Lower lobe of right lung (tissue), 2 donors: ENCODE measurements at places on chromosomes 13 and 19. TPM values are rescaled to one million over a fixed set of nuclear protein-coding genes. Genes with fewer than 3 reads are reported as not detected.
A peak's percentile ranks its signal among the peaks of the same experiment; 100 is the strongest.

GRCh38 chr13:103471896-103472295 lies 405.7 kb upstream of the SLC10A2 start:
- no peak for DNase-seq

Gene LYPD3
- 0.74 TPM for total RNA-seq

DNA sequence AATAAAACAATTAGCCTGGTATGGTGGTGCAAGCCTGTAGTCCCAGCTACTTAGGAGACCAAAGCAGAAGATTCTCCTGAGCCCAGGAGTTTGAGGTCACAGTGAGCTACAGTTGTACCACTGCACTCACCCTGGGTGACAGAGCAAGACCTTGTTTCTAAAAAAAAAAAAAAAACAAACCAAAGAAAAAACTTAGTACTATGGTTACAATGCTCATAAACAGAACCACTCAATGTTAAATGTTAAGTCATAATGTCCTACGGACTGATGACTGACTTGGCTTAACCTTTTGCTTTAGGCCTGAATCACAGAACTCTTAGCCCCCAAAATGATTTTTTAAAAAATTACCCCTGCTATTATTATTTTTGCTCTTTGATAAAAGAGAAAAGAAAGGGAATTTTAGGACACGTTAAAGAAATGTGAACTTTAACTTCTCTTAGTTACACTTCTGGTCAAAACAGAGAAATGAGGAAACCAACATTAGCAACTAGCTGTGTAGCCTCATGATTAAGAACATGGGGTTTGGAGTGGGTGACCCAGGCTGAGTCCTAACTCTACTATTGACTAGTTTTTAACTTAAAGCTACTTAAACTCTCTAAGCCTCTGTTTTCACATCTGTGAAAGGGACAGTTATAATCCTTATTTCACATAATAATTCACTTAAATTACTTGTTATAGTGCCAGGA lies 13.7 kb upstream of the ELF1 start:
- no peak for DNase-seq

DNA sequence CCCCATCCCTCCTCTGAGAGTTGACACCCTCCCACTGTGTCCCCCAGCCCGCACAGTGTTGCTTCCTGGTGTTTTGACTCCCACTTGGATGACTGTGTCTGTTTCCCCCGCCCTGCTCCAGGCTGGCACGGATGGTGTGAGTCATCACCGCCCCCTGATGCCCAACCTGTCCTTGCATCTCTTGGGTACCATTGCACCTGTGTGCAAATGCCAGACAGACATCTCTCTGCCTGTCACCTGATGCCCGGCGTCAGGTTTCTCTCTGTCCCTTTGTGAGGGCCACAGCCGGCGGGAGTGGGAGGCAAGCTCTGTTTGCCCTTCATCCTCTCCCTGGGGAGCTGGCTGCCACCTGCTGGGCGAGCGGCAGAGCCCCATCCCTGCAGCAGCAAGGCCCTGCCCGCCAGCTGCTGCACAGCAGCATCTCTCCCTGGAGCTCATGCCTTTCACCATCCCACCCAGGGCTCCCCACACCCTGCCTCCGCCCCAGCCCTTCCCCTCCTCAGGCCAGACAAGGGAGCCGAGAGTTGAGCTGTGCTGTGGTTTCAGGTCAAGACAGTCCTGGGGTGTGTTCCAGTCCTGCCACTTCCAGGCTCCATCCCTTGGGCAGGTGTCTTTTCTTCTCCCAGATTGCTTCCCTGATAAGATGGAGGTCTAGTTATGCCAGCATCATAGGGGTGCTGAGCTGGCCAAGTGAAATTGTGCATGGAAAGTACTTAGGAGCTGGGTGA lies 29.7 kb downstream of the NKPD1 start:
- no peak for DNase-seq

GRCh38 chr19:10884274-10884673 lies 12.9 kb downstream of the CARM1 start:
- no peak for DNase-seq

Gene SHD
- not detected for total RNA-seq

Gene PALM
- 37.0 TPM for total RNA-seq

Gene ATXN8OS
- not detected for total RNA-seq

DNA sequence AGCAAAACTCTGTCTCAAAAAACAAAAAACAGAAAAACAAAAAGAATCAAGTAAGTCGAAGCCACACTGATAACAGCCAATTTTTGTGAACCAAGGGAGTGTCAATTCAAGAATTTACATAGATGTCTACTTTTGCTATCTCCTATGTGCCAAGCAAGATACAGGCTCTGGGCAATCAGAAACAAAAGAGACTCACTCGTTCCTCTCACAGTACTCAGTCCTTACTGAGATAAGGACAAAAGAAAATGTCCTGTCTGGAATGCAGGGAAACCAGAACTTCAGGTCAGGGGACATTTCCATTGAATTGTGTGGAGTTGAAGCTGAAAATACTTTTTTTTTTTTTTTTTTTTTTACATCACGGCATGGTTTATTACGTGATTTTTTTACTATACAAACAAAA lies 53.0 kb downstream of the NLRP12 start:
- DNase-seq = no peak

GRCh38 chr13:52936806-52937205 lies 88.4 kb upstream of the PCDH8 start:
- no peak for DNase-seq

DNA sequence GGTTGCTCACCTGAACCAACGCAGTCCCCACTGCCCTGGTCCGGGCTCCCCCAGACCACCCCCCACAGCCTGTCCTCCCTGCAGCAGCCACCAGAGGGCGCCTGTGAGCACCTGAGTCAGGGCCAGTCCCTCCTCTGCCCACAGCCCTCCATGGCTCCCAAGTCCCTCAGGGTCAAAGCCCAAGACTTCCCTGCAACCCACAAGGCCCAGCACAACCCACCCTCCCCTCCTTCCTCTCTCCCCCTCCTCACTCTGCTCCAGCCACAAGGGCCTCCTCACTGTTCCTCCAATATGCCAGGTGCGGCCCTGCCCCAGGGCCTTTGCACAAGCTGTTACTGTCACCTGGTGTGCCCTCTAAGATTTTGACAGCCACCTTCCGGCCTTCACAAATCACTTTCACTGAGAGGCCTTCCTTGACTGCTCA lies 10.9 kb downstream of the GNA15 start:
- peak; percentile 77 for DNase-seq

DNA sequence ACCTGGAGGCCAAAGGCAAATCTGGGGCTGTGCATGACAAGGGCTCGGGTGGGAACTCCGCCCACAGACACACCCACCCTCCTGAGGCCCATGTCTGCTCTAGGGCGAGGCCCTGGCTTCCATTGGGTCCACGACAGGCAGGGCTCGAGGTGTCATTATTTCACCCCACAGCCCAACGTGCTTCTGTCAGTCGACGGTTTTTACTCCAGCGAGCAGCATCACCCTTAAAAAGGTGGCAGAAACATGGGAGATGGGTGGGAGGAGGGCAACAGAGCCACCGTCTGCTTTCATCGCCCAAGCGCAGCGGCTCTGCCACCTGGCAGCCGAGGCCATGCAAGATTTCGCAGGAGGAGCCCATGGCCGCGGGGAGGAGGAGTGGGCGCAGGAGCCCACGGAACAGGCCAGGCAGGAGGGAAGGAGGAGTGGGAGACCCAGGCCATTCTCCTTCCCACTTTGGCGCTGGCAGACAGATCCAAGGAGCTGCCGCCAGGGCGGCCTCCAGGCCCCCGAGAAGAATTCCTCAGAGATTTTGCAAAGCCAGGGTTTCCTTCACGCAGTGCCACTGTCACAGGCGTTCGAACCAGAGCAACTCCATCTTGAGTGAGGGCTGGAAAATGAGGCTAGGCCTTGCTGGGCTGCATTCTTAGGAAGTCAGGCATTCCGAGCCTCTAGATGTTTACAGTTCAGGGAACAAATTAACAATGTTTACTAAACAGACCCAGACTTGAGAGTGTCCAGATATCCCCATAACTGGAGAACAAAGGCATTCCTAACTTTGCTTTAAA lies 49.3 kb upstream of the TUBGCP3 start:
- DNase-seq = peak; percentile 30

DNA sequence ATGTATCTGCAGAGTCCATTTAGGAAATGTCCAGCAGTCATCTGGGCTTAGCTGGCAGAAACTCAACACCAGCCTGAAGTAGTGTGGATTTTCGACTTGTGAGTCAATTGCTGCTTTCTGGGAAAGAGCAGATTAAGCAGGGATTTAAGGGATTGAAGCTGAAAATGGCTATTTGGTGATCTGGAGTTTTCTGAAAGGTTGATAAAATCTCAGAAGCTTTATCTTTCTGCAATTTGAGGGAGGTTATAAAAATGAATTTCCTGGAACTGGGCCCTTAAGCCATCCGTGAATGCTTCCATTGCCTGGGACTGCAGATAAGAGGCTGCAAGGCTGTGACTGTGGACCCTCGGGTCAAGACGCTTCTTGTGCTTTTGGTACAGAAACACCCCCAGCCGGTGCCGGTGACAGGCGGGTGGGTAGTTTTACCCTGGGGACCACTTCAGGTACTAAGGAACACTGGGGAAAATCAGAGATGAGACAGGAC lies 61.5 kb downstream of the COL4A1 start:
- no peak for DNase-seq

DNA sequence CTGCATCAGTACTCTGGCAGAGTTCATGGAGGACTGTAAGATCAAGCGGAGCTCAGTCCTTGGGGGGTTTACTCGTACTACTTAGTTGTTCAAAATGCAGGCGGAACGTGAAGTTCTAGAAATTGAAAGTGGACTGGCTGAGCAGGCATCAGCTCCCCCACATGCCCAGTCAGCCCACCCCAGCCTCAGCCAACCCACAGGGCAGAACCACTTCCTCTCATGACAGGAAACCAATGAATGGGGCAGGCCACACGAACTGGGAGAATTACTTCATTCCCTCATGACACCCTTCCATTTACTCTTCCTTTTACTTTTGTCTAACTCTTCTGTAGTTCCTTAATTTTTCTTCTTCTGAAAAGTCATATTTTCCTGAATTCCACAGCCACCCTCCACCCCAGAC lies 71.9 kb downstream of the FLT1 start:
- peak; percentile 75 for DNase-seq

DNA sequence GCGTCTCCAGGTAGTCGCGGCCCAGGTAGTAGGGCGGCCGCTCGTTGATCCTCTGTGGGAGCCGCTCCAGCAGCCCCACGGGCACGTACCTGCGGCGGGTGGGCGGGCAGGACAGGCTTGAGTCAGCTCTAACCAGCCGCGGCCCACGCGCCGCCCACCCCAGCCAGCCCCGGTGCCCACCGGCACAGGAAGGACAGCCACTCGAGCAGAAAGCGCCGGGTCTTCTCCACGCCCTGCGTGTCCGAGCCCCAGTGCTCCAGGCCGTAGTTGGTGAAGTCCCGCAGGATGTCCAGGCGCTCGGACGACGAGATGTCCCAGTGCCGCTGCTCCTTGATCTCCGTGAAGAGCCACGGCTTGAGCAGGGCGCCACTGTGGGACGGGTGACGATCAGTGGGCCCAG lies 877 bp upstream of the PRR22 start:
- DNase-seq = no peak

DNA sequence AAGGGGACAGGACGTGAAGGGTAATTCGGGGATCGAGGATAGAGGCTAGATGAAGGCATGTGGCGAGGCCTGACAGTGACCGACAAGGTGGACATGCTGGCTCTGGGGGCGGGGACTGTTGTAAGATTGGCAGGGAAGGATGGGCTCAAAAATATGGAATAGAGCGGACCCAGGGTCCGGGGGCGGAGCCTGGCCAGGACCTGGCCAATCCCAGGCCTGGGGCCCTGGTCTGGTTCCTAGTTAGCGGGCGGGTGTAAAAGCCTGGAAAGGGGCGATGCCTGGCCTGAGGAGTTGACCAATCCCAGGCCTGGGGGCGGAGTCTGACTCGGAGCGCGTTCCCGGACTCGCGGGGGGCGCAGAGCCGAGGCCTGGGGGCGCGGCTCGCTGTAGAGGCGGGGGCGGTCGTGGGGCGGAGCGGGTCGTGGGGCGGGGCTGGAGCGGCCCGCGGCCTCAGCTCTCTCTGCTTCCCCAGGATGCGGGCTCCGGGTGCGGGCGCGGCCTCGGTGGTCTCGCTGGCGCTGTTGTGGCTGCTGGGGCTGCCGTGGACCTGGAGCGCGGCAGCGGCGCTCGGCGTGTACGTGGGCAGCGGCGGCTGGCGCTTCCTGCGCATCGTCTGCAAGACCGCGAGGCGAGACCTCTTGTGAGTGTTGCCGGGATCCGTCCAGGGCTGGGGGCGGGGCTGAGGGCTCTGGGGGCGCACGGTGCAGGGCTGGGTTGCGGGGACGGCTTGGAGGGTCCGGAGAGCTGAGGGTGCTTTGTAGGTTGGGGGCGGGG lies at the start of gene SLC27A1:
TSS of gene SLC27A1 (plus strand) at position 457 of the 774 bp plus-strand sequence. CDS start at position 474, 17 bp downstream.
- peak; percentile 99 for DNase-seq

DNA sequence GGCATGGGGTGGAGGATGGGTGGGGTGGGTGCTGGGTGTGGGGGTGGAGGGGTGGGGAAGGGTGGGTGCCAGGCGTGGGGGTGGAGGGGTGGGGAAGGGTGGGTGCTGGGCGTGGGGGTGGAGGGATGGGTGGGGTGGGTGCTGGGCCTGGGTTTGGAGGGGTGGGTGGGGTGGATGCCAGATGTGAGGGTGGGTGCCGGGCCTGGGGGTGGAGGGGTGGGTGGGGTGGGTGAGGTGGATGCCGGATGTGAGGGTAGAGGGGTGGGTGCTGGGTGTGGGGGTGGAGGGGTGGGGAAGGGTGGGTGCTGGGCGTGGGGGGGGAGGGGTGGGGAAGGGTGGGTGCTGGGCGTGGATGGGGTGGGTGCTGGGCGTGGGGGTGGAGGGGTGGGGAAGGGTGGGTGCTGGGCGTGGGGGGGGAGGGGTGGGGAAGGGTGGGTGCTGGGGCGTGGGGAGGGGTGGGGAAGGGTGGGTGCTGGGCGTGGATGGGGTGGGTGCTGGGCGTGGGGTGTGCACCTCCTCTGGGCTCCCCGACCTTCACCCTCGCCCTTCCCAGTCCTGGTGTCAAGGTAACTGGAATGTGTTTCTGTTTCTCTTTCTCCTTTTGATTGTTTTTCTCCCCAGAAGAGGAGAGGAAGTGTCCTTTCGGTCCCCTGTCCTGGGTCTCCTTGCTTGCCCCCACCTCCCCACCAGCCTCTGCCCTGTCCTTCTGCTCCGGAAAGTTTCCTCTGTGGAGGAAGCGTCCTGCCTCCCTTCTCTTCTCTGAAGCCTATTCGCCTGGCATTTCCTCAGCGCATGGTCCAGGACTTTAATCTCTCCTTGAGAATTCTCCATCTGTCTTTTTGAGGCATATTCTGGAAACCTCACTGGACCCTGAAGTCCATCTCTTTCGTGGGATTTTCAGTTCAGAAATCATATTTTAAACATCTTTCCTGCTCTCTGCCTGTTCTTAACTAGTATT lies 22.9 kb upstream of the CFAP97D2 start:
- DNase-seq = no peak

GRCh38 chr19:54153731-54154326 lies 5.7 kb downstream of the LENG1 start:
- no peak for DNase-seq

- no peak for DNase-seq
Measured at GRCh38 chr19:35712567-35713505, 5.0 kb upstream of the KMT2B start.
